ENCODE measurements at places on chromosomes 12 and 14. TPM values are rescaled to one million over a fixed set of nuclear protein-coding genes. Genes with fewer than 3 reads are reported as not detected.

DNA sequence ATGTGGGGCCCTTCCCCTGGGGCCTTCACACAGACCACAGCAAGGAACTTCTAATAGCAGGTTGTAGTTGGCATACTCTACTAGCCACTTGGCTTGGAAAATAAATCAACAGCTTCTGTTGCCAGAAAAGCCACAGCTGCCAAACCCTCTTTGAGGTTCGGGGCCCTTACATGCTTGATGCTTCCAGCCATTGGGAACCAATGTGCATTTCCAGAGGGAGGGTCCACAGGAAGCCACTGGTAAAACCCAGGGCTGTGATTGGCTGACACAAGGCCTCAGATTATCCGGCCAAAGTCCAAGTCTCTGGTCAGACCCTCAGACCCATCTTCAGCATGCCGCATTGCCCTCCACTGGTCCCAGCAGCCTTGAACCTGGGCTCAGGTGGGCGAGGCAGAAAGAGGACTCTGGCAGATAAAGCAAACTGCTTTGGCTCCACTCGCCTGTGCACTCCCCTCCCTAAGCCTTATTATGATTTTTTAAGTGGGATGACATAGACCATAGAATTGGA is 214.4 kb downstream of the BCL11B start:
- H3K27me3 ChIP-seq = no peaks in the 10 kb centered on the region
- H3K4me3 ChIP-seq = no peak overlapping the region
- H3K4me1 ChIP-seq = no peaks in the 10 kb centered on the region

- no peaks in the 10 kb centered on the region for H3K27me3 ChIP-seq
- no peaks in the 10 kb centered on the region for H3K36me3 ChIP-seq
- H3K4me1 ChIP-seq = no peaks in the 10 kb centered on the region
- no peak overlapping the region for H3K27ac ChIP-seq
Observed at GRCh38 chr12:99339663-99340062, 307.9 kb upstream of the GARIN6 start.

DNA sequence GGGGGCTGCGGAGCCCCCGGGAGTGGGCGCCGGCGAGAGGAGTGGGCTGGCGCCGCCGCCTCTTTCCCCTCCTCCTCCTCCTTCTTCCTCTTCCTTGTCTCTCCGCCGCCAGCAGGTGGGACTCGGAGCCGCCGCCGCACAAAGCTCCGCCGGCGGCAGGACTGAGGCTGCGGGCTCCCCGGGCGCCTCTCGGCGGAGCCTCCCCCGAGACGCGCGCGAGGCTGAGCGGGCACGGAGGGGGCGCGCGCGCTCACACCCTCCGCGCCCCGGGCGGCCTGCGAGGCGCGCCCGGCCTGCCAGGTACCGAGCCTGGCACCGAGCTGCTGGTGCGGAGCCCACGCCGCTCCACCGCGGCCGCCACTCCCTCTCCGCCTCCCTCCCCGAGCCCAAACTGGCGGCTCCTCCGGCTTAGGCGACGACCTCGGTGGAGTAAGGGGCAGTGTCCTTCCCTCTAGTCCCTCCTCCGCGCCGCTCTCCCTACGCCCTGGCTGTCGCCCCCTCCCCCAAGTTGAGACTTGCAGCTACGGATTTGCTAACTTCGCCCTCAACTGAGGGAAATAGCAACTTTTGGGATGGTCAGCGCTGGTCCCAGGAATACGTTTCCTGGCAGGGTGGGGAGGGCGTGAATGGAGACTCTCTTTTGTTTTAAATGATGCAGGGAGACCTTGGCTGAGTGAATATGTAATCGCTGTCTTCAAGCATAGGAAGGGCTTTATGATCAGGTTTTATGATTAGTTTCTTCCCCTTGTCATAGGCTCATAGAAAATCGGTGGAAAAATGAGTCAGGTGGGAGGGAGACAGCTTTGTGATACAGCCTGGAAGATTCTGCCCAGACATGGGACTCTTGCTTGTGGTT is 199.5 kb upstream of the CAND1 start:
- H3K36me3 ChIP-seq = no peaks in the 10 kb centered on the region
- H3K27me3 ChIP-seq = no peaks in the 10 kb centered on the region
- peak overlapping the region; percentile 90 for H3K27ac ChIP-seq
- H3K4me1 ChIP-seq = peaks cover 21% of the 10 kb centered on the region

GRCh38 chr14:90788031-90788430 is 28.2 kb downstream of the TTC7B start:
- H3K4me3 ChIP-seq = no peak overlapping the region
- peaks cover 30% of the 10 kb centered on the region for H3K36me3 ChIP-seq
- no peak overlapping the region for H3K27ac ChIP-seq
- peak; percentile 66 for DNase-seq
- H3K27me3 ChIP-seq = no peaks in the 10 kb centered on the region
- H3K4me1 ChIP-seq = no peaks in the 10 kb centered on the region

GRCh38 chr14:35366056-35366451 is 38.5 kb downstream of the NFKBIA start:
- H3K4me3 ChIP-seq = no peak overlapping the region
- no peaks in the 10 kb centered on the region for H3K36me3 ChIP-seq
- no peak for DNase-seq
- H3K4me1 ChIP-seq = peaks cover 35% of the 10 kb centered on the region
- H3K27ac ChIP-seq = peak overlapping the region; percentile 72

The GPR135 gene
- total RNA-seq = 5.2 TPM

DNA sequence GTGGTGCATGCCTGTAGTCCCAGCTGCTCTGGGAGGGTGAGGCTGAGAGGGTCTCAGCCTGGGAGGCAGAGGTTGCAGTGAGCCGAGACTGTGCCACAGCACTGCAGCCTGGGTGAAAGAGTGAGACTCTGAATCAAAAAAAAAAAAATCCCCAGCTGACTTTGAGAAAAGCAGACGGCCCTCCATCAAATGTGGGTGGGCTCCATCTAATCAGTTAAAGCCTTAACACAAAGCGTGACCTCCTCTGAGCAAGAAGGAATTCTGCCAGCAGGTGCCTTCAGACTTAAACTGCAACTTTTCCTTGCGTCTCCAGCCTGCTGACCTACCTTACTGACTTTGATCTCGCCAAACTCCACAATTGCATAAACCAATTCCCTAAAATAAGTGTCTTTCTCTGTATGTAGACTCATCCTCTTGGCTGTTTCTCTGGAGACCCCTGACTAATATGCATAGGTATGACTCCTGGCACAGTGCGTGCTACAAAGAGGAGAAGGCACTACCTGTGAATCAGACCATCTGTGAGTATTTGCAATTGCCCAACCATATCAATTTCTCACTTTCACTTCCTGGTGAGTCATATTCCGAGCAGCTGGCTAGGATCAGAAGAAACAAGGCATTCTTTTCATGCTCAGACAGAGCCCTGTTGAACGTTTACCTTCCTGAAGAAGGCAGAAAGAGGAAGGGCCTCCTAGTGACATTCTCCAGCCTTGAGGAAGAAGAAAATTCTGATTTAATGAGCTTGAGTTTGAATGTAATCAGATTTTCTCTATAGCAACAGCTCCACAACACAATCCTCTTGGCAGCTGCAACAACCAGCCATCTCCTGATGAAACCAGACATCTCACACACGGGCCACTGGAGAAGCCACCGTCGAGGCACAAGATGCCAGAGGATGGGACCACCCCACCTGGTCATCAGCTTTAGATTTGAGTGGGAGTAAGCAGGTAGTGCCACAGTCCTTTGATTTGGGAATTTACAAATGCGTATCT is 54.3 kb downstream of the CLMN start:
- no peak for DNase-seq
- no peaks in the 10 kb centered on the region for H3K36me3 ChIP-seq
- H3K27ac ChIP-seq = peak overlapping the region; percentile 35

- peaks cover 27% of the 10 kb centered on the region for H3K4me1 ChIP-seq
- peaks cover 19% of the 10 kb centered on the region for H3K36me3 ChIP-seq
- H3K27me3 ChIP-seq = no peaks in the 10 kb centered on the region
- H3K27ac ChIP-seq = peak overlapping the region; percentile 84
- H3K4me3 ChIP-seq = peak overlapping the region; percentile 69
Observed at GRCh38 chr14:22598896-22599244, 770 bp downstream of the ABHD4 start.

DNA sequence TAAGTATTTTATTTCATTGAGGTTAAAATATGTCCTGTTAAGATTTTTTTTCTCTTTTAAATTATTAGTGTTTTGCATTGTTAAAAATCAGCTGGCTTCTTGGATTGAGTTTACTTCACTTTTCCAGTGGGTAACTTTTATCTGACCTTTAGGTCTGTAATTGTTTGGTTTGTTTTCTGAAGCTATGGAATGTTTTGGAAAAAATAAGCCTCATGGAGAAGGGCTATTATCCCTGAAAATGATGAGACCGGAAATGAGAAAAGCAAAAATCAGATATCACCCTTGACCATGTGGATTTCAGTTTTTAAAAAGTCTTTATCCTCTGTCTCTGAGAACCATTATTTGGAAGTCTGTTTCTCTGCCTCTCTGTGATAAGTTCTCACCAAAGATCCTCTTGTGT is 180.9 kb downstream of the RAD51B start:
- peak overlapping the region; percentile 66 for H3K27ac ChIP-seq
- no peaks in the 10 kb centered on the region for H3K36me3 ChIP-seq

- no peak overlapping the region for H3K27ac ChIP-seq
- H3K36me3 ChIP-seq = no peaks in the 10 kb centered on the region
- no peak overlapping the region for H3K4me3 ChIP-seq
- DNase-seq = peak; percentile 56
- H3K4me1 ChIP-seq = peaks cover under 1% of the 10 kb centered on the region
Observed at GRCh38 chr14:103741876-103742275, 26.3 kb downstream of the ZFYVE21 start.

The PTCSC3 gene
- not detected for total RNA-seq

The IL22 gene
- total RNA-seq = not detected

DNA sequence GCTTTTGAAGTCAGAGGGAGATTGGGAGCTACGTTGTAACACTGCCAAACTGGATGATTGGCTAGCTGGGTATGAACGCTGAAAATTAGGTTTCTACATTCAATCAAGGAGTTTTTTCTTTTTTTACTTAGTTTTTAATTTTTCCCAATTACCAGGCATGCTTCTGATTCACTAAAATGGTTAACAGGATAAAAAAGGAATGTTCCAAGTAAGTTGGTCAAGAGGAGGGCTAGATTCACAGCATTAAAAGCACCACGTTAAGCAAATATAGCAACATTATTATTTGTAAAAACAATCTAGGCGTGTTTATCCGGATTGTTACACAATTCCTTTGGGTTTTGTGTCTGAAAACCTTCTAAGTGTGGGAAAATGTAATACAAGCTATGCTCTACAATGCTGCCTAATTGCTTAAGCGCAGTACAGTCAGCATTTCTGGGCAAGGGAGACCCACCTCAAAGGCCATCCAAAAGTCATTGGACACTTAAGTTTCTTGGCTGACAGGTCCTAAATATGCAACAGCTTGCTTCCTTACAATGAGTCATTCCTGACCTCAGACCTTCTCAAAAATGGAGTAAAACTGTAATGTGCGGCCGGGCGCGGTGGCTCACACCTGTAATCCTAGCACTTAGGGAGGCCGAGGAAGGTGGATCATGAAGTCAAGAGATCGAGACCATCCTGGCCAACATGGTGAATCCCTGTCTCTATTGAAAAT is 1.2 kb downstream of the RPLP0 start:
- peaks cover 24% of the 10 kb centered on the region for H3K36me3 ChIP-seq
- H3K27ac ChIP-seq = peak overlapping the region; percentile 88
- DNase-seq = peak; percentile 85
- peaks cover 36% of the 10 kb centered on the region for H3K4me1 ChIP-seq
- peak overlapping the region; percentile 82 for H3K4me3 ChIP-seq

GRCh38 chr14:95522556-95522955 is 6.1 kb upstream of the SYNE3 start:
- H3K36me3 ChIP-seq = no peaks in the 10 kb centered on the region
- H3K27ac ChIP-seq = no peak overlapping the region
- H3K4me3 ChIP-seq = no peak overlapping the region
- no peaks in the 10 kb centered on the region for H3K4me1 ChIP-seq

- H3K4me1 ChIP-seq = no peaks in the 10 kb centered on the region
- no peaks in the 10 kb centered on the region for H3K27me3 ChIP-seq
- DNase-seq = no peak
- H3K4me3 ChIP-seq = no peak overlapping the region
- H3K36me3 ChIP-seq = no peaks in the 10 kb centered on the region
Observed at GRCh38 chr12:24605466-24605865, 343.4 kb downstream of the BCAT1 start.

GRCh38 chr12:53948650-53949593 is 5.8 kb upstream of the HOXC12 start:
- DNase-seq = no peak
- H3K4me1 ChIP-seq = peaks cover 25% of the 10 kb centered on the region
- H3K27me3 ChIP-seq = peaks cover 78% of the 10 kb centered on the region
- H3K27ac ChIP-seq = no peak overlapping the region
- H3K36me3 ChIP-seq = no peaks in the 10 kb centered on the region
- no peak overlapping the region for H3K4me3 ChIP-seq

DNA sequence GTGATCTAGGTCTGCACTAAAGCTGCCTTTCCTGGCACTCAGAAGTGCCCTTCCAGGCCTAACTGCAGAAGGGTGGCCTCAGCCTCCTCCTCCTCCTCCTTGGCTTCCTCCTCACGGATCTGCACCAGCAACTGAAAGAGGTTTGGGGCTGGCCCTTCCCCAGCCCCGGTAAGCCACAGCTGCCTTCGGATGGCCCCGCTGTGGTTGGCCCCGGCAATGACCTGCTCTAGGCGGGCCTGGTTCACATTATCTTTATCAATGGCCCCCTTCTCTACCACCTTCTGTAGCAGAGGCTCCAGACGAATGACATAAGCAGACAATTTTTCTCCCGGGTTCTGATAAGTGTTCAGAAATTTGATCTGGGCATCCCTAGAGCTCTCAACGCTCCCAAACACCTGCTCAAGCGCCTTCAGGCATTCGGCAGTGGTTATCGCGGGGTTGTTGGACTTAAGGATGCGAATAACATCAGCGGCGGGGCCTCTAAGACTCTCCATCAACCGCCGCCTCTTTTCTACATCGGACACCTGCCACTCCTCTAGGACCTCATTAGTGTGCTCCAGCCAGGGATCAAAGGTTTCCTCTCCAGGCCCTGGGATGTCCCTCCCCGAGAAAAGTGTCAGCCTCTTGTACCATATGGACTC is 1.5 kb downstream of the PNMA1 start:
- H3K27ac ChIP-seq = peak overlapping the region; percentile 96
- peak overlapping the region; percentile 75 for H3K4me3 ChIP-seq
- peaks cover 28% of the 10 kb centered on the region for H3K4me1 ChIP-seq
- H3K36me3 ChIP-seq = no peaks in the 10 kb centered on the region
- no peaks in the 10 kb centered on the region for H3K27me3 ChIP-seq
- DNase-seq = no peak

GRCh38 chr12:88546226-88546625 is 34.0 kb downstream of the KITLG start:
- H3K36me3 ChIP-seq = peaks cover 34% of the 10 kb centered on the region
- H3K27ac ChIP-seq = no peak overlapping the region
- no peak for DNase-seq
- no peaks in the 10 kb centered on the region for H3K4me1 ChIP-seq

DNA sequence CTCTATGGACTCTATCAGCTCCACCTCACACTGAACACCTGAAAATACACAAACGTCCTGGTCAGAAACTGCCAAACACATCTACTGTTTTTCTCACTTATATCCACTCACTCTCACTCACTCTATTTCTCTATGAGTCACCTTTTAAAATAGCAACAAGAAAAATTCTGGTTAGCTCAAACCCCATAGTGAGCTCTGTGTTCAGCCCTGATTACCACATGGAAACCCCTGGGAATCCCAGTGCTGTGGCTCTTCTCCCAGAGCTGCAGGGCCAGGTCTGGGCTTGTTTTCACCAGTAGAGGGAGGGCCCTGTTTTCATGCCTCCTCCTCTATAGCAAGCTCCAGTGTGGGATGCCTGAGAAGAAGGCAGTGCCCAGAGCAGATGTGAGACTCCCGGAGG is 1126.1 kb downstream of the TMEM121 start:
- no peak for DNase-seq
- no peak overlapping the region for H3K4me3 ChIP-seq
- no peak overlapping the region for H3K27ac ChIP-seq
- H3K27me3 ChIP-seq = no peaks in the 10 kb centered on the region

GRCh38 chr14:57657487-57657886 is 163.8 kb upstream of the CCDC198 start:
- peaks cover 11% of the 10 kb centered on the region for H3K4me1 ChIP-seq
- no peaks in the 10 kb centered on the region for H3K36me3 ChIP-seq
- no peak overlapping the region for H3K4me3 ChIP-seq
- no peak for DNase-seq
- H3K27me3 ChIP-seq = no peaks in the 10 kb centered on the region
- no peak overlapping the region for H3K27ac ChIP-seq
